ENCODE measurements at places on chromosomes 5 and 9. TPM values are rescaled to one million over a fixed set of nuclear protein-coding genes. Genes with fewer than 3 reads are reported as not detected.
A peak's percentile ranks its signal among the peaks of the same experiment; 100 is the strongest.

- H3K36me3 ChIP-seq = no peaks in the 10 kb centered on the region
- no peak overlapping the region for H3K4me3 ChIP-seq
- no peaks in the 10 kb centered on the region for H3K4me1 ChIP-seq
- H3K27ac ChIP-seq = no peak overlapping the region
- no peak for DNase-seq
Observed at GRCh38 chr5:107968406-107968843, 297.7 kb upstream of the EFNA5 start.

DNA sequence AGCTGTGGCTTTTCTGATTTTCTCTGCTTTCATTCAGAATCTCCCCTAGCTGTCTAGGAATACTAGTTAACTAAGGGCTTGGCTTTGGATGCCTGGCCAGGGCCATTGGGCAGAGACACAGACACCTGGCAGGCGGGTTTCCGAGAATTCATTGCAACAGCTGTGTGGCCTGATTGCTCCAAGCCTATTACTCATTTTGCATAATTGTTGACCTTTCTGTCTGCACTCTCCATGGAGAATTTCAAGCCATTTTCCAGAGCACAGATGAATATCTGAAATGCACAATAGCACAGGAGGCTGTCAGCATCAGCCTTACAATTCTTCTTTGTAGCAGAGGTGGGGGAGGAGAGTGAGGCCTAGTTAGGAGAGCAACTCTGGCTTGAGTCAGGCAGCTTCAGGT is 310.5 kb downstream of the DMAC1 start:
- H3K27me3 ChIP-seq = no peaks in the 10 kb centered on the region
- DNase-seq = no peak
- H3K36me3 ChIP-seq = no peaks in the 10 kb centered on the region
- no peaks in the 10 kb centered on the region for H3K4me1 ChIP-seq
- no peak overlapping the region for H3K27ac ChIP-seq
- no peak overlapping the region for H3K4me3 ChIP-seq

DNA sequence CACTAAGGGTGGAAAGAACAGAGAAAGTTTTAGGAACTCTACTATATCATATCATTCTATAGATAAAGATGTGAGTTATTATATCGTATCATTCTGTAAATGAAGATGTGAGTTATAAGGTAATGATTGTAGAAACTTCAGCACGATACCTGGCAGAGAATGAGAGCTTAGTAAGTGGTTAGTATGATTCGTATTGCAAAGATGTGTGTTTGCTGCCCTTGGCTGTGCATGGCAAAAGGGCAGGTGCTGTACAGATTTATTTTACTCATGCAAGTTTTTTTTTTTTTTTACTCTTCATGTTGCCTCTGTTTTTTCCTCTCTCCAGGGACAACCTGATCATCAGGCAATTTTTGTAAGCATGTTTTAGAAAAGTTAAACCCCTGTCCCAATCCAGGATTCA is 83.3 kb downstream of the EGFLAM start:
- no peaks in the 10 kb centered on the region for H3K36me3 ChIP-seq
- DNase-seq = no peak
- no peaks in the 10 kb centered on the region for H3K4me1 ChIP-seq
- H3K4me3 ChIP-seq = no peak overlapping the region
- H3K27me3 ChIP-seq = no peaks in the 10 kb centered on the region

- no peaks in the 10 kb centered on the region for H3K4me1 ChIP-seq
- no peak overlapping the region for H3K27ac ChIP-seq
Observed at GRCh38 chr5:134656690-134657089, 8.1 kb downstream of the SEC24A start.

DNA sequence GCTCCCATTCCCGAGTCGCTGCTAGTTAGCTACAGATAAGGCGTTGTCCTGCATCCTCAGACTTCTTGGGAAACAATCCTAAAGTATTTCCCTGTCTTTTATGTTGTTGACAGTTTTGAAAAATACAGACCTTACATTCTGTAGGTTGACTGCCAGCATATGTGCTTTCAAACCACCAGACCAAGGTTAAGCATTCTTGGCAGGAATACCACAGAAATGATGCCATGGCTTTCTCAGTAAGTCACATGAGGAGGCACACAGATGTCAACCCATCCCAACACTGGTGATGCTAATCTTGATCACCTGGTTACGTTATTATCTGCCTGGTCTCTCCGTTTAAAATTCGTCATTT is 871 bp downstream of the GLE1 start:
- no peaks in the 10 kb centered on the region for H3K27me3 ChIP-seq
- H3K4me3 ChIP-seq = peak overlapping the region; percentile 97
- H3K36me3 ChIP-seq = peaks cover 8% of the 10 kb centered on the region
- no peaks in the 10 kb centered on the region for H3K4me1 ChIP-seq
- H3K27ac ChIP-seq = peak overlapping the region; percentile 94

- H3K27ac ChIP-seq = no peak overlapping the region
- no peaks in the 10 kb centered on the region for H3K27me3 ChIP-seq
- DNase-seq = no peak
Observed at GRCh38 chr5:126736141-126736540, 40.8 kb upstream of the LMNB1 start.

GRCh38 chr5:142881784-142882126 is 111.6 kb downstream of the ARHGAP26 start:
- H3K27ac ChIP-seq = no peak overlapping the region
- H3K4me3 ChIP-seq = no peak overlapping the region
- H3K27me3 ChIP-seq = no peaks in the 10 kb centered on the region

Gene CATSPER3
- 0.61 TPM for total RNA-seq

Gene PRLR
- total RNA-seq = 3.4 TPM

Gene EDIL3
- total RNA-seq = 66.0 TPM
